ENCODE measurements at places on chromosomes 7 and 10.

DNA sequence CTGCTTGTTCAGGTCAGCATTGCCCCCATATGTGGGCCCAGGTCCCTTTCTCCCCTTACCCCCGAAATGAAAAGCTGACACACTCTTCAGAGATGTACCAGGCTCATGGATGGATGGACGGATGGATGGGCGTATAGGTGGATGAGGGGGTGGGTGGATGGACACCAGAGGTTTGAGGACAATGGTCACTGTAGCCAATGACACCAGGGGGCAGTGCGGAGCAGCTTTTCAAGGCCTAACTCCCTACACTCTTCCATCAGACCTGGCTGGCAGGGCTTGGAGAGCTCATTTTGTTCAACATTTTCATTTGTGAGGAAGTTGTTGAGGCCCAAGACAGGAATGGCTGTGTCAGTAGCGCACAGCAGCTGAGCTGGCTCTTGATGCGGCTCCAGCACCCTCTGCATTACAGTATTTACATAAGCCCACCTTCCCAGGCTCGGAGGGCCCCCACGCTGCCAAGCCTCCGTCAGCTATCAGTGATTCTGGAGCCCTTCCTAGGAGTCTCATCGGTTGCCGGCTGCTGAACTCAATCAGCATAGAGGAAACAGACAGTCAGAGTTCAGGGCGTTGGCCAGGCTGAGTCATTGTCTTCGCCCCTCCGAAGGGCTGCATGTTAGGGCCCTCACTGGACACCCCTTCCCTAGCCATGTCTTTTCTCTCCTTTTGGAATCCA, 11.6 kb upstream of the FFAR4 start:
- peak; percentile 55 for DNase-seq

- DNase-seq, result no peak
Measured at GRCh38 chr10:92719991-92720830, 30.5 kb downstream of the HHEX start.

- DNase-seq, result no peak
Measured at GRCh38 chr7:96827701-96828100, 118.1 kb upstream of the SEM1 start.

- DNase-seq, result no peak
Measured at GRCh38 chr10:48247680-48248079, 26.8 kb downstream of the FRMPD2 start.

GRCh38 chr10:77223526-77224460, 413.8 kb downstream of the KCNMA1 start:
- DNase-seq, result peak; percentile 42

GRCh38 chr7:98483276-98483963, 82.5 kb upstream of the BAIAP2L1 start:
- DNase-seq, result no peak

DNA sequence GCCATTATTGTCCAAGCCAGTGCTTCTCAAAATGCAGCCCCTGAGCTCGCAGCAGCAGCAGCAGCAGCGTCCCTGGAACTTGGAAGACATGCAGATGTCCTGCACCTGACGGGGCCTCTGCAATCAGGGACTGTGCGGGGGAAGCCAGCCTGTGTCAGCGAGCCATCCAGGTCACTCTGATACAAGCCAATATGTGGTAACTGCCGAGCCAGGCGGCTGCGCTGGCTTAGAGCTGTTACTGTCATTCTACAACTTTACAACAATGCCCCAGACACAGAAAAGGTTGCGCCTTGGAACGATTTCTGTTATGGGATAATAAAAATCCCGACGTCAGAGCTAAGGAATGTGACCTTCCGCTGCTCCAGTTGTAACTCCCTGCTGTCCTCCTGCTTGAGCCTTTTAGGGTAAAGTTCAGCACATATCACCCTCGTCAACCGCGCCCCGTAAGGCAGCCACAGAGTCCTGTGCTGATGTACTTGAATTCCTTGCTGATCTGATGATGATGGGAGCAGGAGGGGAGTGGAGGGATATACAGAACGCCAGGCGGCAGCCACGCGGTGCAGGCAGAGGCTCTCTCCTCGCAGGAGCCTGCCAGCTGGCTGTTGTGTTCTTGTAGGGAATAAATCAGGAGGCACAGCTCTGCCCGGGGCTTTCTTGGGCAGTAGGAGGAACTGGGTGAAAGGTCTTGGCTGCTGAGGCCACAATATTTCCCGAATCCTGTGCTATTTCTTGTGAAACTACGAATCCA, 20.0 kb upstream of the CRYGN start:
- DNase-seq, result no peak

DNA sequence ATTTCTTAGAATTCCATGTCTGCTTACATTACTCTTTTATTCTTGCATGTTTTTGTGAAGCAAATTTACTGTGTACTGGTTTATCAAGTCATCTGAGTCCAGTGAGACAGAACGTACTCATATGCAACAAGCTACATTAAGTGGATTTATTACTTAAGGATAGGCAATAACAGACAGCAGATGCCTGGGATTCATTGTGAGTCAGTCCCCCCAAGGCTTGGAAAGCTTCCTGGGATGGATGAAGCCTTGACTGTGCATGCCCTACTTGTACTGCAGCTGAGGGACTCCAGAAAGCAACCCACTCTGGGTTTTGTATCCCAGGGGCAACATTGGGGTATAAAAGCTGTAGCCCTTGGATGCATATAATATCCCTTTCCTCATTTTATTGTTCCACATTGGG, 113.4 kb upstream of the RAB18 start:
- DNase-seq, result no peak

DNA sequence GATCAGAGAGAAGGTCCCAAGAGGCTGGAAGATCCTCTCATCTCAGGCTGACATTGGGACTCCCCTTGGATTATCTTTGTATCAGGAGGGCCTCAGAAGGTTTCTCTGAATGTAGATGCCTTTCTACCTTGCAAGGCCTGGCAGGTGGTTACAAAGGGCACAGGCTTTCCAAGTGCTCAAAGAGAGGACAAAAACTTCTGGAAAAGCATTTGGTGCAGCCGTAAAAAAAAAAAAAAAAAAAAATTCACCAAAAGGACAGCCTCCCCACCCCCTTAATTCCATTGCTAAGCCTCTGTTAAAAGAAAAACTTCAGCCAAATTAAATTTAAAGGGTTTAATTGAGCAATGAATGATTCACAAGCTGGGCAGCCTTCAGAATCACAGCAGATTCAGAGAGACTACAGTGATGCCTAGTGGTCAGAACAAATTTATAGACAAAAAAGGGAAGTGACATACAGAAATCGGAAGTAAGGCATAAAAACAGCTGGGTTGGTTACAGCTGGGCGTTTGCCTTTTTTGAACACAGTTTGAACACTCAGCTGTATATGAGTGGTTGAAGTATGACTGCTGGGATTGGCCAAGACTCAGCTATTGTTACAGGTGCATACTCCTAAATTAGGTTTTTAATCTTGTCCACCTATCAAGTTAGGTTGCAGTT, 42.5 kb upstream of the LRGUK start:
- DNase-seq, result peak; percentile 72

DNA sequence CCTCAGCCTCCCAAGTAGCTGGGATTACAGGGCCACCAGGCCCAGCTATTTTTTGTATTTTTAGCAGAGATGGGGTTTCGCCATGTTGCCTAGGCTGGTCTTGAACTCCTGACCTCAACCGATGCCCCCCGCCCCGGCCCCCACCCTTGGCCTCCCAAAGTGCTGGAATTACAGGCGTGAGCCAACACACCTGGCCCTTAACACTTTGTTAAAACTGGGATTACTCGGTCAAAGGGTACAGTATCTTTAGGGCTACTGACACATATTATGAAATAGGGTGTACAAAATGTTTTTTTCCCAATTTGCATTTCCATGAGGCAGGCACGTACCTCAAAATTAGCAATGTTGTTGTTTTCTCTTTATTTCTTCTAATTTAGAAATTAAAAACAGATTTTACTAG, 11.5 kb downstream of the NUDT5 start:
- DNase-seq, result no peak

- no peak for DNase-seq
Measured at GRCh38 chr10:79150444-79150754, 81.6 kb downstream of the ZMIZ1 start.

GRCh38 chr7:101201695-101202602, 1.1 kb upstream of the MOGAT3 start:
- no peak for DNase-seq

- DNase-seq, result no peak
Measured at GRCh38 chr10:34524369-34525091, 290.6 kb downstream of the PARD3 start.

- peak; percentile 60 for DNase-seq
Measured at GRCh38 chr10:83991986-83992753, 147.1 kb upstream of the GHITM start.

DNA sequence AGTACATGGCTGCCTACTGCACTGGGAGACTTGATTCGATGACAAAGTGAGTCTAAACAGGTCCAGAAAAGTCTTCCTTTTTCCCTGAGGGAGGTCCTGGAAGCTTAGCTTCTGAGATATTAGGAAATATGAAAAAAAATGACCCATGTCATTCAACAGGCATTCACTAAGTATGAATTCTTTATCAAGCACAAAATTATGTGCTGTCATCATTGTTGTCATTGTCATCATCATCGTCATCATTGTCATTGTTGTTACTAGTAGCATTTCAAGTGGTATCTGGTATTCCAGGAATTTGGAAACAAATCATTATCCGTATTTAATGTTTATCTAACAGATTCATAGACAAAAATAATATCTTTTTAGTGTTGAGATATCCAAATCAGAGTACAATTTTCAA, 49.7 kb upstream of the HECTD2 start:
- no peak for DNase-seq

DNA sequence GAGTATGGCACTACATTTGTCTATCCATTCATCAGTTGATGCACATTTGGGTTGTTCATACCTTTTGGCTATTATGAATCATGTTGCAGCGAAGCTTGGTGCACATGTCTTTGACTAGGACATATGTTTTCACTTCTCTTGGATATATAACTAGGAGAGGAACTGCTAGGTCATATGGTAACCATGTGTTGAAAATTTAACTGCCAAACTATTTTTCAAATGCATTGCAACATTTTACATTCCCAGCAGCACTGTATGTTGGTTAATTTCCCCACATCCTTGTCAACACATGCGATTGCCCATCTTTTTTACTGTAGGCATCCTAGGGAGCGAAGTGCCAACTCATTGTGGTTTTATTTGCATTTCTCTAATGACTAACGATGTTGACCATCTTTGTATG, 183.4 kb downstream of the PRKCQ start:
- DNase-seq, result peak; percentile 73

- DNase-seq, result no peak
Measured at GRCh38 chr10:73053275-73053674, 43.4 kb downstream of the P4HA1 start.

DNA sequence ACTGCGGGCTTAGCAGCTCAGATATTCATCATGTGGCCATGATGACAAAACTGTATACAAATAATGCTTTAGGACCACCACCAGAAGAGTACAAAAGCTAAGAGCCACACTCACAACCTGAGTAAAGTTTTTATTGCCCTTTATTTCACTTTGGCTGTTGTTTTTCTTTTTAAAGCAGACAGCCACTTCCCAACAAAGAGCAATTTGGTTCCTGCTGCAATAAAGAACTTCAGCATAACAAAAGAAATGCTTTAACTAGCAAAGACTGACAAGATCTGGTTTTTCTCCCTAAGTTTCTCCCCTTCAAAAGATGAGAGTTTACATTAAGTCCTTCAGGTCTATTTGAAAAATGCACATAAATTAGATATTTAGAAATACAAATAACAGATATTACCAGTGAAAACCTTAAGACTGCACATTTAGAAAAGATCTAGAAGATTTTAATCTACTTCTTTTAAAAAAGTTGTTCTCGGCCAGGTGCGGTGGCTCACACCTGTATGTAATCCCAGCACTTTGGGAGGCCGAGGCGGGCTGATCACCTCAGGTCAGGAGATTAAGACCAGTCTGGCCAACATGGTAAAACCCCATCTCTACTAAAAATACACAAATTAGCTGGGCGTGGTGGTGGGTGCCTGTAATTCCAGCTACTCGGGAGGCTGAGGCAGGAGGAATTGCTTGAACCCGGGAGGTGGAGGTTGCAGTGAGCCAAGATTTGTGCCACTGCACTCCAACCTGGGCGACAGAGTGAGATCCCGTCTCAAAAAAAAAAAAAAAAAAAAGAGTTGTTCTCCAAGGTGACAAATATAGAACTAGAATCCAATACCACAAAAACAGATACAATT, 59.4 kb downstream of the WAPL start:
- DNase-seq, result no peak

DNA sequence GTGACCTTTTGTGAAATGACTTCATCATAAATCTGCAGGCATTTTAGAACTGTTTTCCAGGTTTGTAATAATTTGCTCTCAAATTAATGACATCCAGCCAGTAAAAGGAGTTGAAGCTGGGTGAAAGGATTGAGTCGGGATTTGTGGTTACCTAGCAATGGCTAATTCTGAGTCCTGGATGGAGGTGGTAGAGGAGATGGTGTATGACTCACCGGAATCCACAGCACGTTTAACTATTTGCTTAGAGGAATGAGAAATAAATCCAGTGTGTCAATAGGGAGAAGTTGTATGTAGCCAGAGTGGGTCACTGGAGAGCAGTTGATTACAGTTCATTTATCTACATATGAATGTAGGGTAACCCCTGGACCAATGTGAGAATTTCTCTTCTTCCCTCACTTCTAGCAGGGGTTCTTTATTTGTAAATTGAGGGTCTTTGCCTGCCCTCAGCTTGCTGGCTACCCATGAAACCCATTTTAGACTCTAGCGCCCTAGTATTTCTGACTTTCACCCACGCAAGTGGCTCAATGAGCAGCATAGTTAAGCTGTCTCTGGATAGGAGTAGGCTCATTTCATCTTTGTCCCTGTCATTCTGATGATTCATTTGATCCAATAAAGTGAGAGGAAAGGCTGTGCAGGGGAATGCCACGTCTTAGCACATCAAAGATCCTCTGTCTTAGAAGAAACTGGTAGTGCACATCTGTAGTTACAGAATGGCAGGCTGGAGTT, 547.8 kb downstream of the SORCS3 start:
- no peak for DNase-seq

- no peak for DNase-seq
Measured at GRCh38 chr10:132783165-132783939, 2.6 kb downstream of the NKX6-2 start.

All from HL-60 (cell line).